ENCODE measurements at places on chromosomes 12 and 14.

- no peak for DNase-seq
Measured at GRCh38 chr12:46435625-46436024, 63.1 kb upstream of the SLC38A2 start.

DNA sequence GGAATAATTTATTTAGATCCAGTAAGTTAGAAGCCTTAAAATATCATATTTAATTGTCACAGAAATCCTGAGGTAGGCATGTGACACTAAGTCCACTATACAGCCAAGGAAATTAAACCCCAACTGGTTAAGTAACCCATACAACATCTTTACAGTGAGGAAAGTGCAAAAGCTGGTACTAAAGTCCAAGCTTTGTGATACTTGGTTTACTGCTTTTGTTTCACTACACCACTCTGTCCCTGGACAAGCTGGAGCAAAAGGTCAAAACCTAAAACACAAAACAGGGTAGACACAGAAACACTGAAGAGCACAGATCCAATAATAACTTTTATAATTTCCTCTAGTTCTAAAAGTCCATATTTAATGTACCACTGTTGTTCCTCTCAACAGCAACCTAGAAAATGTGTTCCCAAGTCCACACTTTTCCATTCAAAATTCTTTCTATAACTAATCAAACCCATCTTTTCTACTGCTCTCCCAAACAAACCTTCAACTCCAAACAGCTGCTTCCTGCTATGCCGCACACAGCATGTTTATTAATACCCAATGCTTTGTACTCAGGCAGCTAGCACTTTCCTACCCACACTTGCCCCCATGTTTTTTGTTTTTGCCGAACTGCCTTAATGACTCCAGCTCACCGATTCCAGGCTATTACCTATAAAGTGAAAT lies 90.9 kb downstream of the MED13L start:
- no peak for DNase-seq

GRCh38 chr14:93727039-93727740 lies 61.1 kb downstream of the PRIMA1 start:
- no peak for DNase-seq

DNA sequence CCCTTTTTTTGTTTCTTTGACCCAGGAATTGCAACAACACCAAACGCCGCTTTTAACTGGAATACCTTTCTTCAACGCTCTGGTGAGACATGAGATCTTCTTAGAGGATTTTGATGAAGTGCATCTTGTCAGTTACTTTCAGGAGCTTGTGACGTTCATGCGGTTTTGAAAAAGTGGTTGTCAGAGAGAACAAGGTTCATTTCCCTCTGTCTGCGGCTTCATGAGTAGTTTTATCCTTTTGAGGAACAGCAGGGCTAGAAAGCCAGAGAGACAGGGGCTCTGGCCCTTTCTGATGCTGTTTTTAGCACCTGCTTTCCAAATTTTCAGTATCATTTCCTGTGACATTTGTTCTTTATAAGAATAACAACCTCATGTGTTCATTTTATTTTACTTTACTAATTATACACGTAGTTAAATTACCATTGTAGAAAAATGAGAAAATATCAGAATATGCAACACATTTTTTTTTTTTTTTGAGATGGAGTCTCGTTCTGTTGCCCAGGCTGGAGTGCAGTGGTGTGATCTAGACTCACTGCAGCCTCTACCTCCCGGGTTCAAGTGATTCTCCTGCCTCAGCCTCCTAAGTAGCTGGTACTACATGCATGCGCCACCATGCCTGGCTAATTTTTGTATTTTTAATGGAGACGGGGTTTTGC lies 61.8 kb downstream of the GLT1D1 start:
- DNase-seq, result no peak

- DNase-seq, result no peak
Measured at GRCh38 chr12:5076761-5077160, 33.1 kb downstream of the KCNA5 start.

DNA sequence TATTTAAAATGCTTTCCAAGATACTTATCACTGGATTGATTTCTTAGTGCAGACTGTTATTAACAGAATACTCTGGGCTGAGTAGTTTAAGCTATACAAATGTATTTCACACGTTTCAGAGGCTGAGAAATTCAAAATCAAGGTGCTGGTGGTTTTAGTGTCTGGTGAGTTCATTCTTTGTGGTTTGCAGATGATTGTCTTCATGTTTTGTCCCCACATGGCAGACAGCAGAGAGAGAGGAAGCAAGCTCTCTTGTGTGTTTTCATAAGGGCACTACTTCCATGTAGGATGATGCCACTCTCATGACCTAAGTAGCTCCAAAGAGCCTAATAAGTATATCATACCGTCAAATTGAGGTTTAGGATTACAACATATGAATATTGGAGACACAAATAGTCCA lies 1348.9 kb upstream of the FLRT2 start:
- DNase-seq, result no peak

- DNase-seq, result no peak
Measured at GRCh38 chr14:89303456-89304435, 113.3 kb downstream of the FOXN3 start.

- no peak for DNase-seq
Measured at GRCh38 chr12:127445581-127446139, 821.3 kb upstream of the TMEM132C start.

- no peak for DNase-seq
Measured at GRCh38 chr12:34208331-34209258, 186.3 kb downstream of the ALG10 start.

DNA sequence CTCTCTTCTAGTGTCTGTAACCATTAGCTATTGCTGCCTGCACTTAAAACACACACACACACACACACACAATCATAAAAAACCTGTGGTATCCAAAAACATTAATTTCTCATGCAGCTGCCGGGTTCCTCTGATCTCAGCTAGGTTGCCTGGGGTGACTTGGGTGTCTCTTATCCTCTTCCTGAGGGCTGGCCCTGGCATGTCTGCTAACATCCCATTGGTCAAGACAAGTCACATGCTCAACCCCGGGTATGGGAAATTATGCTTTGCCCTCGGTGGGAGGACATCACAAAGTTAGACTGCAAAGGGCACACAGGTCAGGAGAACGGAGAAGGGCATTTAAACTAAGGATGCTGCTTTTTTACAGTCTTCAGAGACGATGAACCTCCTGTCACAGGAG lies 55.7 kb downstream of the TRPV4 start:
- DNase-seq, result no peak

DNA sequence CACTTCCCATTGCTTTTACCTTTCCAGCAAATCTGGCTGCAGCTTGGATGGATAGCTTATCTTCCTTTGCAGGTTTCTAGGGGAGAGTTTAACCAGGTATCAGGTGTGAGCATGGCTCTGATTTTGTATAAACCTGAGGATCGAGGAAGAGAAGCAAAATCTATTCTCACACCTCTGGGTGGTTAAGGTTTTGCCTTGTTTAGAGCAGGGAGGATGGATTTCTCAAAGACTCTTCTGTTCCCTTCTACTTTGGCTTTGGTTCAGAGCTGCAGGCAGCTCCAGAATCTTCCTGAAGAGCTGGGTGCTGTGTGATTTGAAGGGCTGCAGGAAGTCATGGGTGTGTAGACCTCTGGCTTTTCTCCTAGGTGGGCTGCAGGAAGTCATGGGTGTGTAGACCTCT lies 1.7 kb downstream of the JDP2 start:
- DNase-seq, result no peak

- peak; percentile 40 for DNase-seq
Measured at GRCh38 chr14:64879635-64880220, at the start of gene SPTB. Gene SPTB, minus strand, starts transcription at chr14:64879907. Its CDS starts 56,813 bp downstream, at chr14:64823094.

DNA sequence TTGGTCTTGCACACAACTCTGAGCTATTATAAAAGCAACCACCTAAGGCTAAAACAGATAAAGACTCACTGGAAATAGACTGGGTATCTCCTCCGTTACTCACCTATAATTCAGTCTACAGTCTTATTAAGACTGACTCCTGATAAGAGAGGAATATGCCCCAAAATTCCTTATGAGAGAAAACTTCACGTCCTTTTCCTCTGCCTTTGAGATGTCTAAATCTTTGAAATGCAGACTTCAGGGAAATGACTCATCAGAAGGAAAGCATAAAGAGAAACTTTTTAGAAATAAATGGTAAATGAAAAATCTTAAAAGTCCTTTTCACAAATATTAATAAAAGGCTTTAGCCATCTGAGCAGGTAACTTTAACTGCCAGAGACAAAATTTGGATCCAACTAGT lies 187.5 kb upstream of the RTL1 start:
- no peak for DNase-seq

DNA sequence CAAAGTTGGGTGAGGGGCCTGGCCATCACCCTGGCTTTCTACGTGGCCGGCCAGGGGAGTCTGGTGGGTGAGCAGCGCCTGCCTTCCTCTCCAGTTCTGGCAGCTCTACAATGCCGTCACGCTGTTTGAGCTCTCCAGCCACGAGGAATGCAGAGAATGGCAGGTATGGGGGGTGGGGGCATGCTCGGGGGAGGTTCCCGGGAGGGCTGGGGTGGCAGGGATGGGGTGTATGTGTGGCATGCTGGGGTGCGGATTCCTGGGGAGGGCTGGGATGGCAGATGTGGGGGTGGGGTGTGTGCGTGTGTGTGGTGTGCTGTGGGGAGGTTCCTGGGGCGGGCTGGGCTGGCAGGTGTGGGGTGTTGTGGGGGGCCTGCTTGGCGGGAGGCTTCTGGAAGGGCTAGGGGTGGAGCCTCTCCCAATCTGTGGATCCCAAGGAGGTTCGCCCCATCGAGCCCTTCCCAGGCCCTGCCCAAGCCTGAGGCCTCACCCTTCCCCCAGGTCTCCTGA lies 18.5 kb downstream of the RHOF start:
- DNase-seq, result no peak

GRCh38 chr14:104843006-104843405 lies 22.1 kb upstream of the CEP170B start:
- DNase-seq, result no peak

DNA sequence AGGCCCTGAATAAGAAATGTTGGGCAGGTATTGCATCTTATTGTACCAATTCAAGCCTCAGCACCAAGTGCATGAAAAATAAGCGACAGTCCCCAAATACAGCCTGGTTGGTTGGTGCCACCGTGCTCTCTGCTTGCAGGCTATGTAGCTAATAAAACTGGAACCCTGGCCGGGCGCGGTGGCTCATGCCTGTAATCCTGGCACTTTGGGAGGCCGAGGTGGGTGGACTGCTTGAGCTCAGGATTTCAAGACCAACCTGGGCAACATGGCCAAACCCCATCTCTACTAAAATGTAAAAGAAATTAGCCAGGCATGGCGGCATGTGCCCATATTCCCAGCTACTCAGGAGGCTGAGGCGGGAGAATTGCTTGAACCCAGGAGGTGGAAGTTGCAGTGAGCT lies 25.5 kb downstream of the FOXN3 start:
- DNase-seq, result no peak

Data from activated gamma-delta T cell (primary cell).